ENCODE measurements at places on chromosomes 1 and 21. TPM values are rescaled to one million over a fixed set of nuclear protein-coding genes. Genes with fewer than 3 reads are reported as not detected.
A peak's percentile ranks its signal among the peaks of the same experiment; 100 is the strongest.

Gene RWDD3
- total RNA-seq = 8.4 TPM

Gene MPZ
- total RNA-seq = 1,776 TPM

Gene OR10J1
- total RNA-seq = not detected

Gene BPNT1
- 25.9 TPM for total RNA-seq

DNA sequence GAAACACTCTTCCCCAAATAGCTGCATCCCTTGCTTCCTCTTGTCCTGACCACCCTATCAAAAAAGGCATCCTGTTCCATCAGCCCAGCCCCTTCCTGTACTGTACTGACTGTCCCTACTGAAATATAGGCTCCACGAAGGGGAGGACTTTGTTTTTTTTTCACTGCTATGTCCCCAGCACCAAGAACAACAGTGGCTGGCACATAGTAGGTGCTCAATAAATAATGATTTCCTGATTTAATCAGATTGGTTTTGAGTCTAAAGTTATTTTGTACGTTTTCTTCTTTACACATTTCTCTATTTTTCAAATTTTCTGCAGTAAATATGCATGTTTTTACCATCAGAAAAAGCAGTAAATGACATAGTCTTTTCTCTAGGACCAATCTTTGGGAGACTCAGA, 73.9 kb downstream of the CD58 start:
- no peak overlapping the region for H3K27ac ChIP-seq
- H3K4me1 ChIP-seq = no peaks in the 10 kb centered on the region
- H3K36me3 ChIP-seq = no peaks in the 10 kb centered on the region
- H3K27me3 ChIP-seq = no peaks in the 10 kb centered on the region
- DNase-seq = no peak

GRCh38 chr1:6519935-6520671, 28.6 kb upstream of the PLEKHG5 start:
- no peak for DNase-seq
- peaks cover 17% of the 10 kb centered on the region for H3K4me1 ChIP-seq
- no peaks in the 10 kb centered on the region for H3K27me3 ChIP-seq
- peaks cover 16% of the 10 kb centered on the region for H3K36me3 ChIP-seq

DNA sequence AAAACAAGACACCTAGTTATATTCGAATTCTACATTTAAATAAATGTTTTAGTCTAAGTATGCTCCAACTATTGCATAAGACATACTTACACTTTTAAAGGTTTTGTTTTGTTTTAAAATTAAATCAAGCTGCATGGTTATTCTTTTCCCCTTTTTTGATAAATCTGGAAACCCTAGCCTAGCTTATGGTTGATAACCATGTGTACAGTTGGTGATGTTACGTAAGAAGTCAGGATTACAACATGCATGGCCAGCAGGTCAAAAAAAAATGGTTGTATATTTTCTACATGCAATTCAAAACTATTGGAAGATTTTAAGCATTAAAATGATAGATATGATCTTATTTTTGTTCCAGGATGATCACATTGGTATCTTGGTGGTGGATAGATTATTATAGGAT, 1600.6 kb downstream of the PLA2G4A start:
- H3K36me3 ChIP-seq = no peaks in the 10 kb centered on the region
- no peak overlapping the region for H3K4me3 ChIP-seq
- no peaks in the 10 kb centered on the region for H3K27me3 ChIP-seq
- H3K27ac ChIP-seq = no peak overlapping the region

DNA sequence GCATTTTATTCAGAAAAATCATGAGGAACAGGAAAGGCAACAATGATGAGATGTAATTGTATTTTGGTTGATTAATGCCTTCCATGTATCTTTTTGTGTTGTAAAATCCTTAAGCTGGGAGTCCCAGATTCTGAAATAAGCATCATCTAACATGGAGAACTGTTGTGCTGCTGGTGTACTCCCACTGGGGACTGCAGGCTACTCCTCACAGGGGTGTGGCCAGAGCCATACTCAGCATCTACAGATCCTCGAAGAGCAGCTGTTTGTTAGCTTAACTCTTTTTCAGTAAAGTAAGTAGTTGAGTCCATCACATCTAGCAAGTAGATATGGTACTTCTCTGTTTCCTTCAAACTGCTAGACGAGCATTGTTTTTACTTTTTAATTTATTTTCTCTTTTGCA, 358.0 kb downstream of the BRINP3 start:
- no peak for DNase-seq
- H3K27me3 ChIP-seq = no peaks in the 10 kb centered on the region
- H3K4me1 ChIP-seq = no peaks in the 10 kb centered on the region
- no peak overlapping the region for H3K4me3 ChIP-seq
- H3K36me3 ChIP-seq = no peaks in the 10 kb centered on the region
- no peak overlapping the region for H3K27ac ChIP-seq

DNA sequence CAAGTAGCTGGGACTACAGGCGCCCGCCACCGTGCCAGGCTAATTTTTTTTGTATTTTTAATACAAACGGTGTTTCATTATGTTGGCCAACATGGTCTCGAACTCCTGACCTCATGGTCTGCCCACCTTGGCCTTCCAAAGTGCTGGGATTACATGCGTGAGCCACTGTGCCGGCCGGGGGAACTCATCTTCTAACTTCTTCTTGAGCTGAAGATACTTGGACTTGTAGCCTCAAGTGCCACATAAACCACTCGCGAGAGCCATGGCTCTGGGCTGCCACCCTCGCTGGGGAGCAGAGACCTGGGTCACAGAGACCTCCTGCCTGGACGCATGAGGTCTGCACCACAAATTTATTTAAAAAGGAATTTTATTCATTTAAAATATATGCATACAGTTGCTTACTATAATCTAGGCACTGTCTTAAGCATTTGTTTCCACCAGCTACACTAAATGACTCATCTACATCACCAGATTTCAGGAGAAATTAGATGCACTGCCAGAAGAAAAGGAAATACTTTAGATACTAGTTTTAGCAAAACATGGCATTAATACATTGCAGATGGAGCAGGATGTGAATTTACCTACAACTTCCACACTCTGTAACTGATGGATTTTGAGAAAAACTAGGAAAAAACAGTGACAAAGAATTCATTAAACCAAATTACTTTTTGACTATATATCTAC, 29.9 kb upstream of the PUM1 start:
- no peaks in the 10 kb centered on the region for H3K36me3 ChIP-seq
- peaks cover 2% of the 10 kb centered on the region for H3K4me1 ChIP-seq
- no peak overlapping the region for H3K4me3 ChIP-seq
- no peak for DNase-seq

- H3K27me3 ChIP-seq = no peaks in the 10 kb centered on the region
- no peak for DNase-seq
- H3K36me3 ChIP-seq = no peaks in the 10 kb centered on the region
- no peak overlapping the region for H3K4me3 ChIP-seq
- H3K4me1 ChIP-seq = peaks cover 10% of the 10 kb centered on the region
- no peak overlapping the region for H3K27ac ChIP-seq
Observed at GRCh38 chr21:38356883-38357625, 100.3 kb downstream of the KCNJ15 start.

DNA sequence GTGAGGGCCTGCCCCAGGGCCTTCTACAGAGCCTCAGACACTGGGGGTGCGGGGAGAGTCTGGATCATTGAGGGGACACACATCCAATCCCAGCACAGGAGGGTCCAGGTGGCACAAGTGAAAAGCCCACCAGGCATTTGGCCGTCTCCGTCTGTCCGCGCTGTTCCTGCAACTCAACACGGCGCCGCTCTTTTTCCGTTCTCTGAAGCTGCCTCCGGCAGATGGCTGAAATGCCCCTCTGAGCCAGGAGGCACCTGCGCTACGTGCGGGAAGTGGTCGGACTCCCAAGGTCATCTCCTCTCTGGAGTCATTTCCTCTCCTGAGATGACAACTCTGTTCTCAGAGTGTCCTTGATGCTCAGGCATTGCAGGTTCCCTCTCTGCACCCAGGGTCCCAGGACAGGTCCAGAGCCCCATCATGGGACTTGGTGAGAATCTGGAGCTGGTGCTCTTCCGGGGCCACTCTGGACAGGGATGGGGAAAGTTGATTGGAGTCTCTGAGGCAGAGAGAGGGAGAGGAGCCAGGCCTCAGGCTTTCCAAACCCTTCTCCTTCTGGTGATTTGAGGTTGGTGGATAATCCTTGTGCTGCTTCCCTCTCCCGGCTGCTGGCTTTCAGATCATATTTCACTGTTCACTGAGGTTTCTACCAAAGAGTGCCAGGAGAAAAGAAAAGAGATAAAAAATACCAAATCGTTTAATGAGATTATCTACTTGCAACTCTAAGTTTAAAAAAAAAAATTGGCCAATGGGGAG, 14.0 kb upstream of the MIXL1 start:
- no peaks in the 10 kb centered on the region for H3K4me1 ChIP-seq
- no peak overlapping the region for H3K27ac ChIP-seq
- no peaks in the 10 kb centered on the region for H3K27me3 ChIP-seq
- DNase-seq = no peak

DNA sequence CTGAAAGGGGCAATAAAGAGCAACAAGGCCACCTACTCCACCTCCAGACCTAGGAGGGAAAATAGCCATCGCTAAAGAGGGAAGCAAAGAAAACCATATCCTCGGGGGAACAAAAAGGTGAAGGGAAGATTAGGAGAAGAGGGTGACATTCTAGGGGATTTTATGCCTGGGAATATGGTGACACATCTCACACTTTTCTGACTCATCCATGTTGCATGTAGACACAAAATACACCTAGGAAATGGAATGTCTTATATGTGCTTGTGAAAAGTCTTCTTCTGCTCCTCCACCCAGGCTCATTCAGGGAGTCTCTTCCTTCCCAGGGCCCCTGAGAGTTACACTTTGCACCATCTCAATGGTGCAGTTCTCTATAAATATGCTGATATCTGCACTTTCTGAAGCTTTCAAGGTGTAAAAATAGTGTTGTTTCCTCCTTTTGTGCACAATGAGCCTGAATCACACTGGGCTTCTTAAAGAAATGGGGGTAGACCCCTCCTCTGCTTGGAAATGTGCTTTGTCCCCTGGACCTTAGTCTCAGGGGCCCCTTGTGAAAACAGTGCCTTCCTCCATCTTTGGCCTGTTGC, 195.9 kb downstream of the CYYR1 start:
- H3K4me3 ChIP-seq = no peak overlapping the region
- no peaks in the 10 kb centered on the region for H3K36me3 ChIP-seq
- H3K4me1 ChIP-seq = no peaks in the 10 kb centered on the region
- no peaks in the 10 kb centered on the region for H3K27me3 ChIP-seq
- no peak for DNase-seq

GRCh38 chr21:36535618-36536241, 55.8 kb upstream of the CLDN14 start:
- H3K4me3 ChIP-seq = no peak overlapping the region
- no peaks in the 10 kb centered on the region for H3K36me3 ChIP-seq
- H3K4me1 ChIP-seq = no peaks in the 10 kb centered on the region
- H3K27me3 ChIP-seq = no peaks in the 10 kb centered on the region
- no peak for DNase-seq

GRCh38 chr1:181077576-181078242, 10.8 kb upstream of the IER5 start:
- no peak overlapping the region for H3K4me3 ChIP-seq
- H3K4me1 ChIP-seq = no peaks in the 10 kb centered on the region
- DNase-seq = no peak
- no peaks in the 10 kb centered on the region for H3K36me3 ChIP-seq

- no peaks in the 10 kb centered on the region for H3K4me1 ChIP-seq
- H3K27ac ChIP-seq = no peak overlapping the region
- no peaks in the 10 kb centered on the region for H3K36me3 ChIP-seq
Observed at GRCh38 chr1:33988161-33988560, 124.3 kb downstream of the HMGB4 start.

GRCh38 chr1:188769936-188770335, 1707.7 kb downstream of the BRINP3 start:
- no peaks in the 10 kb centered on the region for H3K36me3 ChIP-seq
- no peaks in the 10 kb centered on the region for H3K4me1 ChIP-seq
- H3K27ac ChIP-seq = no peak overlapping the region
- no peaks in the 10 kb centered on the region for H3K27me3 ChIP-seq
- H3K4me3 ChIP-seq = no peak overlapping the region

- H3K27me3 ChIP-seq = no peaks in the 10 kb centered on the region
- no peak overlapping the region for H3K27ac ChIP-seq
- no peak overlapping the region for H3K4me3 ChIP-seq
- no peaks in the 10 kb centered on the region for H3K36me3 ChIP-seq
Observed at GRCh38 chr1:161730050-161730564, 8.8 kb downstream of the FCRLB start.

DNA sequence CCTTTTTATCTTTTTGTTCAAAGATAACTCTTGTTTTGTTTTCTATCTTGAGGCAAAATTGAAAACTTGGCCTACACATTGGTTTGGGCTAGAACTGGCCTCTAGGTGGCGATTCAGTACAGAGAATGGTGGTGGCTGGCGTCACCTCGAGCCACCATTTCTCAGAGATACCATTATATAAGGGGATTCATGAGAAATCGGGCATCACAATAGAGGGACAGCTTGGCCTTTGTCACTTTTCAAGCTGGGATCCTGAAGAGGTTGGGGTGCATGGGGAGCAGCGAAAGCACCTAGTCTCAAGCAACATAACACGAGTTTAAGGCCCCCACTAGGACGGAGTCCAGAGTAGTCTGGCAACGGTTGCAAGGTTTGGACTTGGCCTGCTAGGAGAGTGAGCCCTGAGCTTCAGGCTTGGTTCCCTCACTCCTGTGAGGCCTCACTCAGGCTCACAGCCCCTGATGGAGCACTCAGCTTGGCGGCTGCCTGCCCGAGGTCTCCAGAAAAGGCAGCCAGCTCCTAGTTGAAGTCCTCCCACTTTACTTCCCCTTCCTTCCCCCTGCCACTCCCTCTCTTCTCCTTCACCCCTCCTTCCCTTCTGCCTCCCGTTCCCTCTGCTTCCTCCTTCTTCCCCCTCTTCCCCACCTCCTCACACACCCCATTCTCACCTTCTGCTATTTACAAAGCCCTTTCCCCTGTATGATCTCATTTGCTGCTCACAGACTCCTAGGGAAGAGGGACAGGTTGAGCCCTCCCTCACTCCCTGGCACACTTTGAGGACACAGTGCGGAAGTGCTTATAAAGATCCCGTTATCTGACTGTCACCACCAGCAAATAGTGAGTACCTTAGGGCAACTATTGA, 67.8 kb downstream of the LRIG2 start:
- peaks cover 5% of the 10 kb centered on the region for H3K4me1 ChIP-seq
- peak; percentile 82 for DNase-seq
- H3K27me3 ChIP-seq = no peaks in the 10 kb centered on the region
- no peaks in the 10 kb centered on the region for H3K36me3 ChIP-seq
- no peak overlapping the region for H3K27ac ChIP-seq
- no peak overlapping the region for H3K4me3 ChIP-seq

DNA sequence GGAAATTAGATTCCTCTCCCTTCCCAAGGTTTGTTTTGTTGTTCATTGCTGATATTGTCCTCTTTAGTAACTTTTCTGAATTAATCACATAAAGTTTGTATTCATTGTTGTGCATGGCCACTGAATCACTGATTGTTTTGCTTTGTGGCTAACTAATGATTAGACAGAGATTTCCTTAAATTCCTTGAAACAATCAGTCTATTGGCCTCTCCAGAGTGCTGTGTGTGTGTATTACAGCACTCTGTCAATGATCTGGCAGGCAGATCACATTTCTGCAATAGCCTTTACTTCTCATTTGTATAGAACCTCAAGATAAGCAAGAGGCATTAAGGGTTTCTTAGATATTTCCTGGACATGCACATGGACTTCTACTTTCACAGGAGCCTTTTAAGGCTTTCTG, 78.6 kb downstream of the DUSP10 start:
- no peaks in the 10 kb centered on the region for H3K36me3 ChIP-seq
- no peaks in the 10 kb centered on the region for H3K4me1 ChIP-seq
- no peak overlapping the region for H3K27ac ChIP-seq
- no peak overlapping the region for H3K4me3 ChIP-seq
- no peak for DNase-seq

- no peaks in the 10 kb centered on the region for H3K4me1 ChIP-seq
- H3K27me3 ChIP-seq = no peaks in the 10 kb centered on the region
- H3K36me3 ChIP-seq = no peaks in the 10 kb centered on the region
- no peak for DNase-seq
Observed at GRCh38 chr1:115506924-115507589, 134.7 kb upstream of the VANGL1 start.

Measured in tibial nerve (tissue), 4 donors.